Heart right ventricle (tissue), 16 donors: ENCODE measurements at places on chromosomes 3 and 15. TPM values are rescaled to one million over a fixed set of nuclear protein-coding genes. Genes with fewer than 3 reads are reported as not detected.

- no peaks in the 10 kb centered on the region for H3K27me3 ChIP-seq
- no peaks in the 10 kb centered on the region for H3K36me3 ChIP-seq
- no peak overlapping the region for H3K27ac ChIP-seq
- DNase-seq, result no peak
Measured at GRCh38 chr3:69409011-69409410, 23.1 kb upstream of the FRMD4B start.

GRCh38 chr3:74041068-74041675 is 416.4 kb upstream of the PDZRN3 start:
- H3K4me1 ChIP-seq, result no peaks in the 10 kb centered on the region
- no peaks in the 10 kb centered on the region for H3K36me3 ChIP-seq
- no peak overlapping the region for H3K4me3 ChIP-seq
- no peak for DNase-seq

DNA sequence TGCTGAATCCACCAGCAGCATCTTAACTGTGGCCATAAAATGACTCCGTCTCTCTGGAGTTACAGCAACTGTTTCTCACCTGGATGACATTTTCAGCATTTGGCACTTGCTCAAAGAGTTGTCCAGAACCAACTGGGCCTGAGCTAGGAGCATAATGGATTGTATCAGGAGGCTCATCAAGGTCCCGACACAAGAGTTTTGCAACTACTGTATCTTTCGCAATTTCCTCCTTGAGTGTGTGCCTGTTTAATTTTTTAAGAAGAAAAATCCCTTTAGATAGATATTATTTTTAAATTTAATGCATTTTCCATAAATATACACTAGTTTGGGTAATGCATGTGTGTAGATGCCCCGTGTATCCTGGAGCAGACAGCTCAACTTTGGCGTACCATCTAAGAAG is 44.3 kb upstream of the C3orf49 start:
- H3K36me3 ChIP-seq, result no peaks in the 10 kb centered on the region
- H3K27ac ChIP-seq, result no peak overlapping the region
- H3K4me1 ChIP-seq, result no peaks in the 10 kb centered on the region
- H3K4me3 ChIP-seq, result no peak overlapping the region
- no peaks in the 10 kb centered on the region for H3K27me3 ChIP-seq

DNA sequence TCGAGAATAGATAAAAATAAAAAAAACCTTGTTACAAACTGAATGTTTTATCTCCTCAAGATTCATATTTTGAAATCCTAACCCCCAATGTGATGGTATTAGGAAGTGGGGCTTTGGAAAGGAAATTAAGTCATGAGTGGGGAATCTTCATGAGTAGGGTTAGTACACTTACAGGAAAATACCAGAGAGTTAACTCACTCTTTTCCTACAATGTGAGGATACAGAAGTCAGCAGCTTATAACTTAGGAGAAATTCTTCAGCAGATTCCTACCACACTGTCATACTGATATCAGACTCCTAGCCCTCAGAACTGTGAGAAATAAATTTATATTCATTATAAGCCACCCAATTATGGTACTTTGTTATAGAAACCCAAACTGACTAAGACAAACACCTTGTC is 453.1 kb downstream of the GBE1 start:
- H3K27ac ChIP-seq, result no peak overlapping the region
- H3K4me1 ChIP-seq, result no peaks in the 10 kb centered on the region
- H3K36me3 ChIP-seq, result no peaks in the 10 kb centered on the region
- no peaks in the 10 kb centered on the region for H3K27me3 ChIP-seq

DNA sequence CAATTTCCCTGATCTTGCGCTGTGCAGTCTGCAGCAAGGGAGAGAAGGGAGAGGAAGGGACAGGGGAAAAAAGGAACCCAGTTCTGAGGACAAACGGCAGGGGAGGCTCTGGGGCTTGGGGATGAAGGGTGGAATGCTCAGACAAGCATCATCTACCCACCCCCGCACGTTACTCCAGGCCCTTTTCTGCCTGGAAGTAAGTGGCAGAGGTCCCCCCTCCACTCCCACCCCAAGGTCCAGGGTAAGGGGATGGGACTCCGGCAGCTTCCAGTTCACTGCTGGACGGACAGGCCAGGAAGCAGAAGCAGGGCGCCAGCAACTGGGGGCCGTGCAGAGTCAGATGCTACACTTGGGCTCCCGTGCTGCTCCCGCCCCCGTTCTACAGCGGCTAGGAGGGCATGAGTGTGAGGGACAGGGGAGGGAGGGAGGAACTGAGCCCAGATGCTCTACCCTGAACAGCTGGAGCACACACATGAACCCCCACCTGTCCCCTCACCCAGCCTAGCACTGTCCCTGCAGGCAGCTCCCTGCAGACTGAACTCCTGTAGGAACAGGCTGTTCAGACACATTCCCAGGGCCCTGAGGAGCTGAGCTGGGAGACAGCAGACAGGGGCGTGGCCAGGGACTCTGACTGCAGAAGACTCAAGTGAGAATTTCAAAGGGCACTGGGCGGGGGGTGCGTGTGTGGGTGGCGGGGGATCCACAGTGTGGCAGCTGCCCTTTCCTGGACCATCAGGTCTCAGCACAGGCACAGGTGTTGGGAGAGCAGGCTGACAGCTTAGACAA is 59.7 kb downstream of the SENP2 start:
- H3K36me3 ChIP-seq, result no peaks in the 10 kb centered on the region
- H3K27ac ChIP-seq, result no peak overlapping the region
- DNase-seq, result no peak

- H3K4me3 ChIP-seq, result no peak overlapping the region
- no peaks in the 10 kb centered on the region for H3K36me3 ChIP-seq
- no peak overlapping the region for H3K27ac ChIP-seq
- H3K4me1 ChIP-seq, result peaks cover 4% of the 10 kb centered on the region
- DNase-seq, result no peak
- H3K27me3 ChIP-seq, result no peaks in the 10 kb centered on the region
Measured at GRCh38 chr3:9102240-9102981, 139.1 kb upstream of the RAD18 start.

DNA sequence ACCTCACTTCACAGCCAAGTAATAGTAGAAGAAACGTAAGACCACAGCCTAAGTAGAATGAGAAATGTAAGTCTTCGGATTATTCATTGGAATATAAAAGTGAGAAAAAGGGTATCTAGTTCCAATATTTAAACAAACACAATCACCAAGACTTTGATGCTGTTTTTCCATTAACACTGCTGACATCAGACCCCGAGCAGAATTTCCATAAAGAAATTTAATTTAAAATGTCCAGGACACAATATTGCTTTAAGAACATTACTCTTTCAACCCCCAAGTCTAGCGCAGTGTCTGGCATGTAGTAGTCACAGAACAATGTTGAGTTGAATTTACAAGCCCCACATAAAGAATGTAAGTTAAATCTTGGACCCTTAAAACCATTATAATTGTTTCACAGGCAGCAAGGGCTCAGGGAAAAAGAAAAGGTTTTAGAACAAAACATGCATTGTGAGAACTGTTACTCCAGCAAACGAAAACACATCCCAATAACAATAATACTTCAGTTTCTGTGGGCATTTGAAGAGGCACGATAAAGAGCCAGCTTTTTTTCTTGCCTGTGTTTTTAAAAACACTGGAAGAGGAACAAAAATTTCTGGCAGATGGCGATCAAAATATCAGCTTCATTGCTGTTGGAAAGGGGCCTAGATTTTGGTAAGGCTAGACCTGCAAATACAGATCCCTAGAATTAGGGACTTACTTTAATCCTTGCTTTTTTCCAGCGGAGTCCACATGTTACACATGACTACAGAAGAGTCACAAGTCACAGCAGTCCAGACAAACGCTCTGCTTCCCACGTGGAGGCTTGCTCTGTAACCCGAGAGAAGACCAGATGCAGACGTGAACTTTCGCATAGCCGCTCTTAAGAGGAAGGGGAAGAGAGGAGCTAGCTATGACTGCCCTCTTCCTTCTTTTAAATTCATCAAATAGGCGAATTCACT is 77.9 kb upstream of the IGSF10 start:
- H3K4me3 ChIP-seq, result no peak overlapping the region
- no peaks in the 10 kb centered on the region for H3K27me3 ChIP-seq
- no peak for DNase-seq
- H3K36me3 ChIP-seq, result no peaks in the 10 kb centered on the region
- H3K27ac ChIP-seq, result peak overlapping the region; percentile 28

- H3K27me3 ChIP-seq, result no peaks in the 10 kb centered on the region
- peak overlapping the region; percentile 44 for H3K27ac ChIP-seq
- no peak overlapping the region for H3K4me3 ChIP-seq
- DNase-seq, result peak; percentile 28
Measured at GRCh38 chr3:108006077-108006771, 84.6 kb downstream of the CD47 start.

- no peaks in the 10 kb centered on the region for H3K27me3 ChIP-seq
- no peak overlapping the region for H3K4me3 ChIP-seq
- no peak for DNase-seq
- H3K4me1 ChIP-seq, result no peaks in the 10 kb centered on the region
- no peaks in the 10 kb centered on the region for H3K36me3 ChIP-seq
- no peak overlapping the region for H3K27ac ChIP-seq
Measured at GRCh38 chr15:99590913-99591646, 25.3 kb downstream of the MEF2A start.

GRCh38 chr3:11288786-11289637 is 16.8 kb downstream of the ATG7 start:
- H3K27me3 ChIP-seq, result no peaks in the 10 kb centered on the region
- peaks cover 58% of the 10 kb centered on the region for H3K4me1 ChIP-seq
- peak overlapping the region; percentile 90 for H3K27ac ChIP-seq

DNA sequence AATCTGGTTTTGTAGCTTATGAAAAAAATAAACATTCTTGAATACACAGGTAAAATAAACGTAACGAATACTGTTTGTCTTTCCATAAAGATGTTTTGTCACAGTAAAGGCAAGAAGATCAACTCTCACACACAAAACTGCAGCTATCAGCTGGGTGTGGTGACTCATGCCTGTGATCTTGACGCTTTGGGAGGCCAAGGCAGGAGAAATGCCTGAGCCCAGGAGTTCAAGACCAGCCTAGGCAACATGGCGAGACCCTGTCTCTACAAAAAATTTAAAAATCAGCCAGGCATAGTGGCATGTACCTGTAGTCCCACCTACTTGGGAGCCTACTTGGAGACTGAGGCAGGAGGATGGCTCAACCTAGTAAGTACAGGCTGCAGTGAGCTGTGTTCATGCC is 39.6 kb downstream of the CBLB start:
- no peak overlapping the region for H3K4me3 ChIP-seq
- H3K4me1 ChIP-seq, result no peaks in the 10 kb centered on the region
- no peak for DNase-seq
- no peaks in the 10 kb centered on the region for H3K27me3 ChIP-seq

Gene FANCD2OS
- not detected for total RNA-seq

Gene TLNRD1
- total RNA-seq, result 4.3 TPM

Gene ECE2
- 0.28 TPM for total RNA-seq

Gene KCNH8
- total RNA-seq, result 0.10 TPM

Gene SCN11A
- 0.11 TPM for total RNA-seq

Gene GNAT1
- not detected for total RNA-seq

Gene SKOR1
- total RNA-seq, result 0.08 TPM
